ENCODE measurements at places on chromosomes 7 and 10.

DNA sequence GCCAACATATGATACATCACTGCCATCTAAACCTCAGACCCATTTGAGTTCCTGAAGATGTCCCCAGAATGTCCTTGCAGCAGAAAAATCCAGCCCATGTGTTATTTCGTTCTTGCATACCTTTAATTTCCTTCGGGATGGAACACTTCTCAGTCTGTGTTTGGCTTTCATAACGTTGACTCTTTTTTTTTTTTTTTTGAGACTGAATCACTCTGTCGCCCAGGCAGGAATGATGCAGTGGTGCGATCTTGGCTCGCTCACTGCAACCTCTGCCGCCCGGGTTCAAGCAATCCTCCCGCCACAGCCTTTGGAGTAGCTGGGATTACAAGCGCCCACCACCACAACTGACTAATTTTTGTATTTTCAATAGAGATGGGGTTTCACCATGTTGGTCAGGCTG lies 148.8 kb upstream of the TNRC18 start:
- DNase-seq, result no peak

DNA sequence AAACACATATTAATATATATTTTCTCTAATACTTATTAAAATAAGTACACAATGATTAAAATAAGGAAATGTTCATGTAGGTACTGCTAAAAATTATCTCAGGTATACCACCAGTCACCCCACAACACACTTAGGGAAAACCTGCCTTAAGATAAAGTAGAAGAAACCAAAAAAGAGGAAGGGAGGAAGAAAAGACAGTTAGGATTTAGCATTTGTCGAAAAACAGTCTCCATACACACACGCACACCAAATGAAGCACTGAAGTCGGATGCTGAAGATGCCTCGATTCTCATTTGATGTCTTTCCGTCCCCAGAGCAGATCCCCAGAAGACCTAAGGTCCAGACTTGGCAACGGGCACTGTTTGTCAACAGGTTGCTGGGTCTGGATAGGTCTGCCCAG lies 30.0 kb upstream of the ARID5B start:
- DNase-seq, result no peak

DNA sequence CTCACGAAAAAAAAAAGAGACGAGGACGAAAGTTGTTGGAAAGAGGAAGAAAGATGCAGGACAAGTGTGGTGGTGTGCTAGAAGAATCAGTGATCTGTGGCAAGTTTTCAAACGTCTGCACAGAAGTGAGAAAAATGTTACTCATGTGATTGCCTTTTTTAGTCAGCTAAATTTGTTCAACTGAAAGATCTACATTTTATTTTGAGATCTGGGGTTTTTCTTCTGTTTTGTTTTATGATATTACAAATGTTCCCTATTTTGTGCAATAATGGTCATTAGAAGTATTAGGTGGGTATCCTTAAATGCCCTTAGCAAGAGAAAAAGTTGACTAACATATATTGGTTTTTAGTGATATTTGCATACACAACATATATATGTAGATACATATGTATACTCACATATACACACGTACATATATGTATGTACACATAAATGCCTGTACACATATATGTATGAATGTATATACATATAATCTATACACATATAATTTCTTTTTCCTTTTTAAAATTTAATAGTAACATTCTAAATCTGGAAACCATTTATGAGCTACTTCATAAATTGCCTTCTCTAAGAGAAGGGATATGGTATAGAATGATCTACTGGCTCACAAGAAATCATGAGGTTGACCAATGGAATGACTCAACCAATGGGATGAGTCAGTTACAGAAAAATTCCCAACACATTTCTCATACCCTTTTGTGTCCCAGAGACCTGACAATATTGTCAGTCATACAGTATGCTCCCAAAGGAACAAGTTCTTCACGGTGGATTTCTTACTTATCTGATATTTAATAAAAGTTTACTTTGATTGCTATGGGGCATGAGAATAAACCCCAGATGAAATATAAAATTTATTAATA lies 38.4 kb downstream of the SLC39A12 start:
- DNase-seq, result no peak

DNA sequence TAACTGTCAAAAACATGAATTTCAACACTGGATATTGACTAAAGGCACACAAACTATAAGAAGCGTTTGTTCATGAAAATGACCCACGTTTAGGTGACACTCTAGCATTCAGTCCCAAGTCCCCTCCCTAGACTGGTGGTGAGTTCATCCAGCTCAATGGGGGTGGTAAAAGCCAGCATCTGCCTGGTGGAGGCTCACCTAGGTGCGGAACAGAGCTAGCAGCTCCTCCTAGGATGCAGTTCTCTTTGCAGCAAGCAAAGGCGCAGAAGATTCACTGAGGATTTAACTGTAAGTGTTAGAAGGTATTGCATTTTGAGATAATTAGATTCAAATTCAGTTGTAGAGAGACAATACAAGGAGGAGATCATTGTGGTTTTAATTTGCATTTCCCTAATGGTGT lies 87.6 kb downstream of the VSTM2A start:
- DNase-seq, result no peak

DNA sequence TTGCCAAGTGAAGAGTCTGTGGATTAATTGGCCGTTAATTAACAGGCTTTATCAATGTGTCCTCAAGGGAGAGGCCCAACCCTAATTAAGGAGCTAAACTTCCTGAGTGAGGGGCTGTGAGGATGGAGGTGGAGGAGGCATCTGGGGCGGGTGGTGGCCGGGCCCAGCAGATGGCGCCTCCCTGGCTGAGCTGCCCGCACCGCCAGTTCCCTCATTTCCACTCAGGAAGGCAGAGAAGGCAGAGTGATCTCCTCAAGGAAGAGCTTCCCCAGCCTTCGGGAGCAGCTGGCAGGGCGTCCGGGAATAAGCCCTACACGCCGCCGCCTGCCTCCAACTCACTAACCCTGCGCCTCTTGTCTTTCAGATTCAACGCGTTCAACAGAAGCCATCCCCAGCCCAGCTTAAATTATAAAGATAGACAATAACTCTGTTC lies 112.2 kb downstream of the CYTH3 start:
- DNase-seq, result no peak

DNA sequence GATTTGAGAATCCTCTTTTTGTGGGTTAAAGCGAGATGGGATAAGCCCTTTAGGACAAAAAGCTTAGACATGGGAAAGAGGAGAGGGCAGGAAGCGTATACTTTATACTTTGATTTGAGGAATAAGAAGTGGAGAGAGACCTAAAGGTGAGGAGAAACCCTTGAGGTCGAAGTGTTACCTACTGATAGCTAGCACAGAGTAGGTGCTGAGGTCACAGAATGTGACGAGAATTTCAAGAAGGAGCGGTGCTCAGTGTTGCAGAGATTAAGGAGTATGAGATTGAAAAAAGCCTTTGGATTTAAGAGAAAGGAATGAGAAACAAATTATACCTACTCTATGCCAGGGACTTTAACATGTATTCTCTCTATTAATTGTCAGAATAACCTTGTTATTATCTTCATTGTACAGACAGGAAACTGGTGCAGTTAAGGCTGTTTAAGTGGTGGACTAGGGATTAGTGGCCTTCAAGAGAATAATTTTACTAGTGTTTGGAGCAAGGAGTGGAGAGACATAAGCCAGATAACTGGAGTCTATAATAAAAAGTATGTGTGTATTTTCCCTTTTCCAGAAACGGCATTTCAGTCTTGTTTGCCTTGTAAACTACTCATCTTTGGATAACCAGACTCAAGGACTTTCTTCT lies 8.8 kb downstream of the CAPZA2 start:
- DNase-seq, result no peak

DNA sequence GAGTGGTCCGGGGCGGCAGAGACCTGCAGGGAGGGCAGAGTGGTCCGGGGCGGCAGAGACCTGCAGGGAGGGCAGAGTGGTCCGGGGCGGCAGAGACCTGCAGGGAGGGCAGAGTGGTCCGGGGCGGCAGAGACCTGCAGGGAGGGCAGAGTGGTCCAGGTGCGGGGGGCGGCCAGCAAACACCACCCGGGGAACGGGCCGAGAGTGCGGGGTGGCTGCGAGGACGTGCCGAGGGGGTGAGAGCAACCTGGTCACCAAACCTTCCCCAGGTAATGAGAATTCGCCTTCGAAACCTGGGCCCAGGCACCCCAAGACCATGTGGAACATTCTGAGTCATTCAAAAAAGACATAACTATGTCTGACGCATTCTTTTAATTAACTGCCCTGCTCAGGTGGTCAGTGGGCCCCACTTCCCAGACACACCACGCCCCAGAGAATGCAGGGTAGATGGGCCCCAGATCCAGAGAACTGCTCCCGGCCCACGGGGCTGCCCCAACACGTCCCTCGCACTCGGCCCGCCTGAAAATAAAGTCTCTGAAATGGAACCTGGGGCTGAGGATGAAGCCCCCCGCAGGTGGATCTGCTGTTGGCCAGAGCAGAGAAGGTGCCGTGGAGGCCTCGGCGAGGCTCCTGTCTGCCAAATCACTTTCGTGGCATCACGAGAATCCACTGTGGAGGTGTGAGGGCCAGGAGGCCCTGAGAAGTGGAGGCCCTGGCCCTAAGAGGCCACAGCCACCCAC lies 12.5 kb upstream of the GPR146 start:
- DNase-seq, result no peak

GRCh38 chr7:33079763-33080690 lies 17.5 kb upstream of the NT5C3A start:
- DNase-seq, result no peak

- no peak for DNase-seq
Observed at GRCh38 chr7:142355328-142355727, 97.5 kb upstream of the PRSS58 start.

GRCh38 chr10:103166523-103166922 lies 26.5 kb downstream of the NT5C2 start:
- no peak for DNase-seq

GRCh38 chr7:46143949-46144917 lies 223.2 kb upstream of the IGFBP3 start:
- no peak for DNase-seq

GRCh38 chr7:132806834-132807233 lies 230.6 kb upstream of the PLXNA4 start:
- no peak for DNase-seq

GRCh38 chr10:95121904-95122303 lies 52.6 kb upstream of the CYP2C8 start:
- no peak for DNase-seq

- no peak for DNase-seq
Observed at GRCh38 chr10:58404001-58404400, 18.8 kb downstream of the TFAM start.

- DNase-seq, result no peak
Observed at GRCh38 chr7:1787681-1788235, 117.7 kb downstream of the ELFN1 start.

DNA sequence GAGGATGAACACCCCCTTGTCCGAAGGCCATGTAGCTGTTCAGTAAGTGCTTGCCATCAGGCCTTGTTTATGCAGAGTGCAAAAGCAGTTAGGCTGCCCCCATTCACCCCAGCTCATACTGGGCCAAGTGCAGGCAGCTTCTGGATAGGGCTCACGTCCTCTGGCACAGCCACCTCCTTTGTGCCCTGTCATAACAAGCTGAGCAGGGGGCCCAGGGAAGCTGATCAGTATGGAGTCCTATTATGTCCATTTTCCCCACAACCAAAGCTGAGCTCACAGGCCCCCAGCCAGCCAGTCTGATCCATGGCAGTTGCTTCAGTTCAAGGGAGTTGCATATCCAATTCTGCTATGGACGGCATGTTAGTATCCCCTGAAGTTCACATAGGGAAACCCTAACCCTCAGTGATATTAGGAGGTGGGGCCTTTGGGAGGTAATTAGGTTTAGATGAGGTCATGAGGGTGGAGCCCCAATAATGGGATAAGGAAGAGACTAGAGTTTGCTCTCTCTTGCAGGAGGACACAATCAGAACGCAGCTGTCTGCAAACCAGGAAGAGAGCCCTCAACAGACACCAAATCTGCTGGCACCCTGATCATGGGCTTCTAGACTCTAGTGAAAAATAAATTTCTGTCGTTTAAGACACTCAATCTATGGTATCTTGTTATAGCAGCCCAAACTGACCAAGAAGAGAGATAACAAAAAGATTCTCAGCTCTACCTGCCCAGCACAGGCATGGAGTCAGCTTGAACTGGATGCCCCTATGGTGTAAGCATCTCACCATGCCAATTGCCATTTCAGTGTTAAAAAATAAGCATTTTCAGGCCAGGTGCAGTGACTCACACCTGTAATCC lies 155.9 kb downstream of the FGFR2 start:
- DNase-seq, result no peak

Data from T-cell (primary cell).